Colonic mucosa (tissue), 4 donors: ENCODE measurements at places on chromosomes 3 and 15. TPM values are rescaled to one million over a fixed set of nuclear protein-coding genes. Genes with fewer than 3 reads are reported as not detected.

GRCh38 chr3:139105154-139105702 lies 60.5 kb upstream of the PRR23C start:
- no peaks in the 10 kb centered on the region for H3K36me3 ChIP-seq
- no peak overlapping the region for H3K27ac ChIP-seq
- no peak overlapping the region for H3K4me3 ChIP-seq

DNA sequence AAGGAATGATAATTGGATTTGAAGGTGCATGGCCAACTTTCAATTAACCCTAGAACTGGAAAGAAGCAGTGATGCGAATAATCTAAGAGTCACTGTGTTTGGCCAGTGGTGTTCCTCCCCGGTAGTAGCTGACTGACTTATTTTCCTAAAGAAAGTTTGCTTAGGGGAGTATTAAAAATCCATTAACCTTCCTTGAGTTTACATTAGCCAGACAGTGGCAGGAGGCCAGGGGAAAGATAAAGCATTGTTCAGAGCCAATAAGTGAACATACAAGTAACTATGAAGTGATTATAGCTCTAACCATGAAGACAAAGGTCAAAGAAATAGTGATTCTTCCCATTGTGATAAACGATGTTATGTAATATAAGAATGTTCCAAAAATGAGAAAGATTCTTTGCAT lies 8.9 kb upstream of the TMEM202 start:
- no peaks in the 10 kb centered on the region for H3K27me3 ChIP-seq
- H3K4me1 ChIP-seq = no peaks in the 10 kb centered on the region
- no peak for DNase-seq
- no peak overlapping the region for H3K4me3 ChIP-seq
- H3K27ac ChIP-seq = no peak overlapping the region

DNA sequence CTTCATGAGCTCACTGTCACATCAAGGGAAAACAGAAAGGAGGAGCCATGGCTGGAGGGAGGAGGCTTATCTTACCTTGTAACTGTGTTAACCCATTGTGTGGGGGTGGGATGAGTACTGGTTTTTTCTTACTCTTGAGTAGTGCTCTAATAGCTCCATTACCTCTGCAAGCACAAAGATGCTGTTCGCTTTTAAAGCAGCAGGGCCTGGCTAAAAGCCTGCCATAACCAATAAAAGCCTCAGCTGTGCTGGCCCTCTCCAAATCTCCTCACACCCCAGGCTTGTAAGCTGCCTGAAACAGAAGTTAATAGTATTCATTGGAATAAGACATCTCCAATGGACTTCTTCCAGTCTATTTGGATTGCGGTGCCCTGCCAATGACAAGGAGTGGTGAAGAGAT lies 544.1 kb downstream of the TUSC7 start:
- H3K4me1 ChIP-seq = no peaks in the 10 kb centered on the region
- H3K4me3 ChIP-seq = no peak overlapping the region
- no peaks in the 10 kb centered on the region for H3K36me3 ChIP-seq
- DNase-seq = no peak
- no peak overlapping the region for H3K27ac ChIP-seq
- no peaks in the 10 kb centered on the region for H3K27me3 ChIP-seq

DNA sequence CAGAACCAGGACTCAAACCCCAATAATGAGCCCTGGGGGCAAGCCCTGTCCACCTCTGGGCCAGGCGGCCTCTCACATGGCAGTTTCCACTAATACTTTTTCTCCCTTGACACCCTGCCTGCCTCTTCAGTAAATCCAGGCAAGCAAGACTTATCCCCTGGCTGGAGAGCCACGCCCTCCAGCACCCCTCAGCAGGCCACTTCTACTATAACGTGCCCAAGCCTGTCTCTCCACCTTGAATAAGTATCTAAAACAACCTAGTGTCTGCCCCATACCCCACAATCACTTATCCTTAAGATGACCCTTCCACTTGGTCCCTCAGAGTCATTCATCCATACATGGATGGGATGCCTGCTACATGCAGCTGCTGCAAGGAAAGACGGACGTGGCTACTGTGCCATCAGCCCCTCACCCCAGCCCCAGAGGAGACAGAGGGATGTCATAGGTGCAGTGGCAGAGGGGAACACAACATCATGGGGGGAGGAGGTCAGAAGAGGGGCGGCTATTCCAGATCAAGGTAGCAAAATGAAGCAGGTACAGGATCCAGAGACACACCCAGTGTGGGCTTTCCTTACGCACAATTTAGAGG lies 63.4 kb downstream of the LRIG1 start:
- H3K27me3 ChIP-seq = no peaks in the 10 kb centered on the region
- no peaks in the 10 kb centered on the region for H3K36me3 ChIP-seq
- DNase-seq = no peak
- H3K4me1 ChIP-seq = peaks cover 23% of the 10 kb centered on the region

- no peak overlapping the region for H3K4me3 ChIP-seq
- H3K36me3 ChIP-seq = no peaks in the 10 kb centered on the region
- H3K27me3 ChIP-seq = no peaks in the 10 kb centered on the region
- H3K27ac ChIP-seq = no peak overlapping the region
- no peak for DNase-seq
These were observed 164.8 kb upstream of the CDIN1 start for GRCh38 chr15:36414670-36415069.

- no peaks in the 10 kb centered on the region for H3K27me3 ChIP-seq
- H3K4me3 ChIP-seq = no peak overlapping the region
- no peaks in the 10 kb centered on the region for H3K36me3 ChIP-seq
- H3K27ac ChIP-seq = no peak overlapping the region
These were observed 369.1 kb upstream of the GRM7 start for GRCh38 chr3:6491768-6492167.

GRCh38 chr3:127082066-127082465 lies 99.2 kb downstream of the PLXNA1 start:
- H3K4me3 ChIP-seq = no peak overlapping the region
- DNase-seq = no peak
- no peaks in the 10 kb centered on the region for H3K36me3 ChIP-seq
- no peak overlapping the region for H3K27ac ChIP-seq

GRCh38 chr15:60091157-60091556 lies 87.0 kb downstream of the FOXB1 start:
- no peaks in the 10 kb centered on the region for H3K4me1 ChIP-seq
- no peak overlapping the region for H3K27ac ChIP-seq
- DNase-seq = no peak
- H3K4me3 ChIP-seq = no peak overlapping the region

GRCh38 chr15:95630683-95631082 lies 699.8 kb upstream of the NR2F2 start:
- no peaks in the 10 kb centered on the region for H3K4me1 ChIP-seq
- no peaks in the 10 kb centered on the region for H3K36me3 ChIP-seq
- H3K27me3 ChIP-seq = no peaks in the 10 kb centered on the region
- H3K4me3 ChIP-seq = no peak overlapping the region
- no peak overlapping the region for H3K27ac ChIP-seq

DNA sequence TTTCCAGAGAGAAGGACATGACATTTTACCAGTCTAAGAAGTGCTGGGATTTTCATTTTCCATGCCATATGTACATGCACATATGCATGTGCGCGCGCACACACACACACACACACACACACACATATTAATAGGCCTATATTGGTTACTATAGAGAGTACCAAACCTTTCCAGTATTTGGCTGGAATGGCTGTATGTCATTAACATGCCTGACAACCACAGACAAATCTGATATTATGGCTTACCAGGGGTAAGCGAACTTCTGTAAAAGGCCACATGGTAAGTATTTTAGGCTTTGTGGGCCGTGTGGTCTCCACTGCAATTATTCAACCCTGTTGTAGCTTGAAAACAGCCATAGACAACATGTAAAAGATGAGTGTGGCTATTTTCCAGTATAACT lies 97.2 kb upstream of the TSPAN3 start:
- no peaks in the 10 kb centered on the region for H3K36me3 ChIP-seq
- H3K4me1 ChIP-seq = no peaks in the 10 kb centered on the region
- H3K27me3 ChIP-seq = no peaks in the 10 kb centered on the region
- H3K27ac ChIP-seq = no peak overlapping the region
- no peak for DNase-seq

DNA sequence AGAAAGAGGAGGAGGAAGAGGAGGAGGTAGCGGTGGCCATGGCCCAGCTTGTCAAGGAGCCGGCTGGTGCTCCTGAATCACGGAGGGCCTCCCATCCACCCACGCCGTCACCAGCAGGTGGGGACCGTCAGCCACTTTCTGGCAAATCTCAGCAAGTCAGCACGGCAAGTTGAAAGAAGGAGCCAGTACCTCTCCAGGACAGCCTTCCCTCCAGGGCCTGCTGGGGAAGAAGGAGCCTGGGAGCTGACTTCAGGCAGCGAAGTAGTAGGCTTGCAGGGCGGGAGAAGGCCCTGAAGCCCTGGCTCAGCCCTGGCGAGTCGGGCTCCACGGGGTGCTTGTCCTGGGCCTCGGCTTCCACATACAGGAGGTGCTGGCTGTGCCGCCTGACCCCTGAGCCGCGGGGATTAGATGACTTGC lies 99.2 kb upstream of the TRPM1 start:
- no peaks in the 10 kb centered on the region for H3K27me3 ChIP-seq
- no peaks in the 10 kb centered on the region for H3K36me3 ChIP-seq
- no peak overlapping the region for H3K4me3 ChIP-seq
- H3K27ac ChIP-seq = no peak overlapping the region
- no peaks in the 10 kb centered on the region for H3K4me1 ChIP-seq

DNA sequence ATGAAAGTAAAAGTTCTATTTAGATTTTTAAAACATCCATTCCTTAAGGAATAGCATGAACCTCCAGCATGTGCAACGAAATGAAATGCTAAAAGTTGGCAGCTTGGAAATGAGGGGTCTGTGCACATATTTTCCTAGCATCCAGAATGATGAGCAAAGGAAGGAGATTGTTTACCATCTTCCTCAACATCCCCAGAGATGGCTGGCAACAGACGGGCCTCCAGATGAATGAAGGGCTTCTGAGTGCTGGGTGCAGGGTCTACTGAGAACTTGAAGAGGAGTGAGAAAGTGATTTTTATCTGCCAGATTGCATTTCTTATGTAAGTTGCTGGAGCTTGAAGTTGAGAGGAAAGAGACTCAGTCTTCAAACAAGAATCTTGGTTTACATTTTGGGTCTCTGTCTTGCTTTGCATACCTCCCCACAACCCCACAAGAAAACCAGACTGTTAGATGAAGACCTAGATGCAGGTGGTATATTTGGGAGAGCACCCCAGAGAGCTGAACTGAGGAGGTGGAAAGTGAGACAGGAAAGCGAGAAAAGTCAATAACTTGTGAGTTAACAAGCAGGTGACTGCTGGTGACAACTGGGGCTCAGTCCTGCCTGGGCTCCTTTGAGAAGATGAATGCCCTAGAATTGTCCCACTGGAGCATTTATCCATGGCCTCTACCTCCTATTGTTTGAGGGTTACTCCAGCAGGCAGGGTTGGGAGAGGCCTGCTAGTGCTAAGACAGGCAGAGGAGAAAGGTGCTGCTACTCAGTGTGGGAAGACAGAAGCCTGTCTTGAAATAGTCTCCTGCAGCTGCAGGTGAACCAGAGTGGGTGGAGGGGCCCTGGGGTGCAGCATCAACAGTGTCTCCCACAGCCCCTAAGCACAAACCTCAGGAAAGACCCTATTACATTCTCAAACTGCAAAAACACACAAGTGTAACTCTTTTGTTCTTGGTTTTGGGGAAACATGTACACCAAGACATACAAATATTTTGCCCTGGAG lies 10.5 kb upstream of the CCK start:
- DNase-seq = no peak
- no peaks in the 10 kb centered on the region for H3K27me3 ChIP-seq
- H3K4me3 ChIP-seq = no peak overlapping the region
- H3K36me3 ChIP-seq = no peaks in the 10 kb centered on the region

- H3K27ac ChIP-seq = no peak overlapping the region
- DNase-seq = no peak
- no peaks in the 10 kb centered on the region for H3K4me1 ChIP-seq
- peaks cover 16% of the 10 kb centered on the region for H3K27me3 ChIP-seq
- H3K4me3 ChIP-seq = no peak overlapping the region
These were observed 5.6 kb downstream of the LINGO1 start for GRCh38 chr15:77627067-77627466.

GRCh38 chr3:171824116-171824515 lies 13.8 kb upstream of the PLD1 start:
- no peaks in the 10 kb centered on the region for H3K27me3 ChIP-seq
- no peak overlapping the region for H3K27ac ChIP-seq
- no peak for DNase-seq
- H3K36me3 ChIP-seq = no peaks in the 10 kb centered on the region
- H3K4me1 ChIP-seq = no peaks in the 10 kb centered on the region

Gene SNTN
- total RNA-seq = 0.27 TPM
